SJCRH30 (cell line): ENCODE measurements at places on chromosomes 16 and 17.

- DNase-seq = no peak
These were observed 13.9 kb upstream of the ADGRG1 start for GRCh38 chr16:57614536-57614935.

DNA sequence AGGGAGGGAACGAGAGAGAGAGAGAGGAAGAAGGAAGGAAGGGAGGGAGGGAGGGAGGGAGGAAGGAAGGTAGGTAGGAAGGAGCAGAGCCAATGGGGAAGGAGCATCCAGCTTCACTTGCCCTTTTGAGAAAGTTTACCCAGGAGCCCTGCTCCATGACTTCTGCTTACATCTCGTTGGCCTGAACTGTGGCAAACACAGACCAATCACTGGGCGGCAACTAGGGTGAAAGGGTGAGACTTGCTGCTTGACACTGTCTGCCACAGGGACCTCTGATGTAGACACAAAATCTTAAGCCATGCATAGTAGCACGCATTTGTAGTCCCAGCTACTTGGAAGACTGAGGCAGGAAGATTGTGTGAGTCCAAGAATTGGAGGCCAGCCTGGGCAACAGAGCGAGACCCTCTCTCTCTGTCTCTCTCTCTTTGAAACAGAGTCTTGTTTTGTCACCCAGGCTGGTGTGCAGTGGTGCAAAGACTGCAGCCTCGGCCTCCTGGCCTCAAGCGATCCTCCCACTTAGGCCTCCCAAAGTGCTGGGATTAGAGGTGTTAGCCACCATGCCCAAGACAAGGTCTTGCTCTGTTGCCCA, 19.5 kb upstream of the TUBG2 start:
- DNase-seq = no peak

DNA sequence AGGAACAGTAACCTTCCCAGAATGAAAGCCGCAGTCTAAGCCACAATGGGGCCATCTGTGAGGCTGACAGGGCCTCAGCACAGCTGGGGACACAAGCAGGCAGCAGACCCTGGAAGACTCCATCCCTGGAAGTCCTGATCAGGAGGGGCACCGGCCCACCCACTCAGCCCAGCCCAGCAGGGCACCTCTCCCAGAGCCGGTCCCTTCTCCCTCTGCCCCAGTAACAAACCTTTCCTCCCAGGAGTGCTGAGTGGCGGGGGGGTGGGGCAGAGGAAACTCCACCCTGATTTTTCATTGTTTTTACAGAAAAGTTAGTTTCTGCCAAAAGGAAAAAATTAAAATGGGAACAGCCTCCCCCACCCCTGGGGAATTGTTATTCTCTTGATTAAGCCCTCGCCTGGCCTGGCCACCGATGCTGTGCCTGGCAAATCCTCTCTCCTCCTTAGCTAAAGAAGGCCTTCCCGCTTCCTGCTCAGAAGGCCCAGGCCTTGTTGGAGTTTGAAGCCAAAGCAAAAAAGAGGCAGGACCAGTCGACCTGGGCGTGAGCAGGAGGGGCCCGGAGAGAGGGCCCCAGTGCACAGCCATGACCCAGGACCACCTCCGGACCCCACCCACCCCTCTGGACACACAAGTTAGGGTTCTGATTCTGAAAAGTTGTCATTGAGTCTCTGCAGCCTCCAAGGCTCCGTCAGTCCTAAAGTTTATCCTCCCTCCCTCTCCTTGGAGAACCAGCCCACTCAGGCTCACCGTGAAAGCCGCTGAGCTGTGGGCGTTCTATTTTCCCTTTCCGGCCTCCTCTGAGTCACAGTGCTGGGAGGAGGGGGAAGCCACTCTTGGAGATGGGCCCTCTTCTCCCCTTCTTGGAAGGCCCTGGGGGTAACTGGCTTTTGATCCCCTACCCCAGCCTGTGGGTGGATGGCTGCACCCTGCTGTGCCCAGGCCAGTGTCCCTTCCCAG, 128.4 kb upstream of the TNRC6C start:
- peak; percentile 30 for DNase-seq

DNA sequence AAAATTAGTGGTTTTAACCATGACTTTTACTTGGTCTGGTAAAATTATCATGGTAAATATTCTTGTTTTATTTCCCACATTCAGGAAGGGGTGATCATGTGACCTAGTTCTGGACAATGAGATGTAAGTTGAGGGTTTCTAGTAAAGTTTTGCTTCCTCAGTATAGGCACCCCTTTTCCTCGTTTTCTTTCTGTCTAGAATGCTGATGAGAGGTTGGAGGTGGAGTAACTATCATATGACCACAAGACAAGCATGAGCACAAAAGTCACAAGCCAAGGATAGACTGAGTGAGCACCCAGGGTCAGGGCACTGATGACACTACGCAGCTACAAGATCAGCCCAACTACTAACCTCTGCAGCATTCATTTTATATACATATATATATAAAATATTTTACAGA, 53.9 kb downstream of the MYO1D start:
- no peak for DNase-seq
